ENCODE measurements at places on chromosomes 4 and X.

DNA sequence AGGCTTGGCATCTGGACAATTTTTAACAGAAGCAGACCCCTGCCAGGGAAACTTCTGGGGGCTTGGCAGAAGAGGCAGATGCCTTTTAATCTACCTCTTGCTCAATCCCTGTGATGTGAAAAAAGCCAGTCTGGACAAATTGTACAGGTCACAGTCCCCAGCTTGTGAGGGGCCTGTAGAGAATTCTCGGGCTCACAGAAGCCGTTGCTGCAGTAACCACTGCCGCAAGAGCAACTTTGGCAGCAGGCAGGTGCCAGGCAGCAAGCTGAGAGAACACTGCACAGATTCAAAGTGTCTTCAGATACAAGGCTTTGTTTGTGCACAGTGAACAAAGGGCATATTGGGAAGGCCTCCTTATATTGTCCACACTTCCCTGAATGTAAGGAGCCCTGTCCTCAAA is 11.7 kb downstream of the GPKOW start:
- DNase-seq = no peak

DNA sequence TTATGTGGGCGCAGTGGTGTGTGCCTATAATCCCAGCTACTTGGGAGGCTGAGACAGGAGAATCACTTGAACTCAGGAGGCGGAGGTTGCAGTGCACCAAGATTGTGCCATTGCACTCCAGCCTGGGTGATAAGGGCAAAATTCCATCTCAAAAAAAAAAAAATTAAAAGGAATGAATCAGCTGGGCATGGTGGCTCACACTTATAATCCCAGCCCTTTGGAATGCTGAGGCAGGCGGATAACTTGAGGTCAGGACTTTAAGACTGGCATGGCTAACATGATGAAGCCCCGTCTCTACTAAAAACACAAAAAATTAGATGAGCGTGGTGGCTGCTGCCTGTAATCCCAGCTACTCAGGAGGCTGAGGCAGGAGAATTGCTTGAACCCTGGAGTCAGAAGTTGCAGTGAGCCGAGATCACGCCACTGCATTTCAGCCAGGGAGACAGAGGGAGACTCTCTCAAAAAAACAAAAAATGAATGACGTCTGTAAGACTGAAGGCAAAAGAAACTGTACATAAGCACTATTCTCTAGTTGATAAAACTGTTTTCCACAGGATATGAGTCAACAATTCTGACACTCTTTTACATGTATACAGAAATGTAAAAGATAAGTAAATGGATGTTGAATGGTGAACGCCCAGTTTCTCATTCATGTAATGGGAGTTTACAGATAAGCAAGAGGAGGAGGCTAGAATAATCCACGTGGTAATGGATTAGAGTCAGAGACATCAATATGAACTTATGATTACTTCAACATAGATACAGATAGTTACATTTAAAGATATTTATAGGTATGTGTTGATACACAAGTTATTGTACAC is 22.2 kb downstream of the CENPC start:
- peak; percentile 26 for DNase-seq

DNA sequence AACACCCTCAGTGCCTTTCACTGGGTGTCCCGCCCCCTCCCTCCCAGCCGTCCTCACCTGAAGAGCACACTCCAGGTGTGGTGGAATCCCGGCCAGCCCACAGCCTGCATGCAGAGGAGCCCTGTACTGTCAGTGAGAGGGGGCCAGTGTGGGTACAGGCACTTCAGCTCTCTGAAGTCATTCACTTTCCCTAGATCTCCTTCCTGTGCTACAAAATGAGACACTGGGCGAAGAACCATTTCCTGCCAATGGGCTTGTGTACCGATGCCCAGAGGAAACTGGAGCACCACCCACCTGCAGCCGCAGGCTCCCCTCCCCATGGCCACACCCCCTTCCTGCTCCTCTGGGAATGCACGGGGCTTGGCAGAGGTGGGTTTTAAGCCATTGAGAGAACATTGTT is 73.9 kb upstream of the C4orf50 start:
- peak; percentile 33 for DNase-seq

DNA sequence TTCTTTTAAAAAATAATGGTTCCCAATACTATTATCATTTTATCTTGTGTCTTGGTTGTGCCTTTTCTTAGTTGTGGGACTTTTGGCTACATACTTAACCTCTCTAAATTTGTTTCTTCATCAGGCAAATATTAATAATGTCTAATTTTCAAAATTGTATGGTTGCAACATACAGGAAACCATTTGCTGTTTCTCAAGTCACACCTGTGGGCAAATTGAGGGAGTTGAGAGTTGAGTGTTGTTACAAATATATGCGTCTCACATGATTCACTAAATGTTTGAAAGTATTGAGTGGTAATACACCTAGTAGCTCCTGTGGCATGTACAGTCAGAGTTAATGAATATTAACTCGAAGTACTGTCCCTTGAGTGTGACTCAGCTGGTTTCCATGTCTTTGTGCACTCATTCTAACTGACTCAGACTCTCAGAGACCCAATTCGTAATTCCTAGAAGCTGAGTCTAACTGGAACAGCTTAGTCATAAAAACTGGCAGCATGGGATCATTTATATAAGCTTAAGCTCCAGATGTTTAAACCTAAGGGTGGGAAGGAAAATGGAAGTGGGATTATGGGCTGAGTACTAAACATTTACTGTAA is 802.4 kb downstream of the TRIML1 start:
- no peak for DNase-seq

GRCh38 chr4:163486321-163486720 is 8.2 kb upstream of the TMA16 start:
- no peak for DNase-seq

DNA sequence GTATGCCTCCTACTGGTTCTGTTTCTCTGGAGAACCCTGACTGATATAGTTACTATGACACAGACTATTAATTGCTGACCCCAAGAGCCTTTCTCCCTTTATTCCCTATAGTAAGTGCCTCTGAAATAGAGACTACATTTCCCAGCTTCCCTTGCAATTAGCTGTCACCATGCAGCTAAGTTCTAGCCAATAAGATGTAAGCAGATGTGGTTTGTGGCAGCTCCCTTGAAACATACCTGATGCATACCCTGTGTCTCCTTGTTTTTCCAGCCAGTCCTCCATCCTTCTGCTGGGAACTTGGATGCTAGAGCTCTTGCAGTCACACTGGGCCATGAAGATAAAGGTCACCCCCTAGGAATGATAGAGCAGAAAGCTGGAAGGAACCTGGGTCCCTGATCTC is 9.7 kb upstream of the TMEM165 start:
- peak; percentile 39 for DNase-seq

DNA sequence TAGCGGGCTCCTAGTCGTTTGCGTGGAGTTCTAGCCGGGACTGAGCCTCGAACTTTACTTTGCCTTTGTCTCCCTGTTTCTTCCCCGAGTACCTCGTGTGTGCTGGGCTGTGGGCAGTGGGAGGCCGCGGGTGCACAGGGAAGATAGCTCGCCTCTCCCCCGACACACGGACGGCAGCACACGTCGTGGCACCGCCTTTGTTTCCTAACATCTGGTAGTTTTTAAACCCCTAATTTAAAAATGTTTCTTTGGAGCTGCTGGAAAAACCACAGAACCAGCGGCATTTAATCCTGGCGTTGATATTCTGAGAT is 866 bp downstream of the RBM46 start:
- no peak for DNase-seq

GRCh38 chr4:122246551-122246950 is 94.4 kb downstream of the BLTP1 start:
- DNase-seq = no peak

DNA sequence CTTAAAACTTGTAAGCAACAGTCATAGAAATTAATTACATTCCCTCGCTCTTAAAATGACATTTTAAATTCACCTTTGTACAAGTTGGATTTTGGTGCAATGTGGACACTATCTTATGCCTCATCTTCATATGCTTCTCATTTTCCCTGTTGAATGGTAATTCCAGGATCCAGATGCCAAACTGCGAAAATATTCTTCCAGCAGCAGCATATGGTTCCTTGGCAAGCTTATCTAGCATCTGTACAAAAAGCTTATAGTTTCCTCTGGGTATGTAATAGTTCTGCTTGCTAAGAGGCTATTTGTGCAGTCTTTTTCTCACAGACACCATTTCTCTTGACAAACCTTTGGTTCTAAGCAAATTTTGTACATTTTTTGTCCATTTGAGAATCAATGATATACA is 2079.7 kb upstream of the AGA start:
- DNase-seq = no peak

DNA sequence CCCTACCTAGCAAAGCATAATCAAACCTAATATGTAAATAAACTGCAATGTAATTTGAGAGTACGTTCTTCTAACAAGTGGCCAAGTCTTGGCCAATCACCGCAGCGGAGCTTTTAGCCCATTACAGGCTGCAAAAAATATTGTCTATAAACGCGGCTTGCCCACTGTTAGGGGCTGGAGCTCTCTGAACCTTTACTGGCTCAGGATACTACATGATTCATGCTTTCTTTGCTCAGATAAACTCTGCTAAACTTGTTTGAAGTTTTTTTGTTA is 990 bp upstream of the HADH start:
- DNase-seq = no peak

DNA sequence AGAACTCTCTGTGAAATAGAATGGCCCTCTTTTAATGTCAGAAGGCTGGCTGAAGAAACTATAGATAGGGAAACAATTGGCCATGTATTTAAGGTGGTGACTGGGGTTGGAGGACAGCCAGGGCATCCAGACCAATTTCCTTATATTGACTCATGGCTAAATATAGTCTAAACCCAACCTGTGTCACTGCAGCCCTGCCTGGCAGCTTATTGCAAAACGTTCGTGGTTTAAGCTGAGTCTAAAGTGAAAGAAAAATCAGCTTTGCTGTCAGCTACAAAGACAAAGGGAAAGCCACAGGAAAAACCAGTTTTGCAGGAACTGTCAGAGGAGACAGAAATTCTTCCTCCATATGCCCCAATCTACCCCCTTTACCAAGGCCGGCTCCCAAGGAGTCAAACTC is 902.8 kb upstream of the NDST4 start:
- DNase-seq = no peak

DNA sequence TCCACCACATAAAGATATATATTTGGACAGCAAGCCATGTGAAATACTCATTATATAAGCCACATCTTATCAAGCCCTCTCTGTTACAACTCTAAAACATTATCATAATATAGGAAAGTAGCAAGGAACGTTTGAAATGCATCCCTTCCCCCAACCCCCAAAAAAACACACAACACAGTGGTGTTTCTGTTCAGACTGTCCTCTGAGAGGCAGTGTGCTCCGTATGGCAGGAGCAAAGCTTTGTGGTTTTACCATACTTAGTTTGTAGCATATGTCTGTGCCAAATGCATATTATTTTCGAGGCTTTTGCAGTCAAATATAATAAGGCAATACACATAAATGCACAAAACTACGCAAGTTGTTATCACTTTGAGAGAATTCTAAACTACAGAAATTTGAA is 194.2 kb downstream of the RAPGEF2 start:
- DNase-seq = no peak

DNA sequence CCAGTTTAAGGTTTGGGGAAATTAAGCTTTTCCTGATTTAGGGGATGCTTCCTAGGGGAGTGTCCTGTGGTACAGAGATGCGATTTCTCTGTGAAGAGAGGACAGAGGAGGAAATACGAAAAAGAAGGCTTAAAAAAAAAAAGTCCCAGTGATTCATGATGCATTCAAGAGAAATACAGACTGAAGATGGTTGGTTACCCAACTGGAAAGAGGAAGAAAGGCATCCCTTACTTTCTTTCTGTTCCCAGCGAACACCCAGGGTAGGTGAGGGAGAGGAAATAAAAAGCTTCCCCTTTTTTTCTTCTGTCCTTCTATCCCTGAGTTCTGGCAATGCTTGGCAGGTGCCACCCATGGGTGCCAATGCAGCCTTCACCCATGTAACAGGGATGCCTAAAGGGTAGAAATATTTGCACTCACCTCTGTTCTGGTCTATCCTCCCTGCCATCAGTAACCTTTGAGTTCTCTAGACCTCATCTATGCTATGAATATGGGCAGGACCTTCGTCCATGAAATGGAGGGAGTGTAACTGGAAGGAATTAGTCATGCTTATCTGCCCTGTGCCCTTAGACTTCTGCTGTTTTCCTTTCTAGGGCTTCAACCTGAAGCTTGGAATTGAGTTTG is 230.1 kb upstream of the GALNTL6 start:
- no peak for DNase-seq

- DNase-seq = no peak
These were observed 32.4 kb downstream of the ARHGAP10 start for GRCh38 chr4:147764337-147764736.

GRCh38 chrX:46959101-46959500 is 46.9 kb downstream of the JADE3 start:
- no peak for DNase-seq

DNA sequence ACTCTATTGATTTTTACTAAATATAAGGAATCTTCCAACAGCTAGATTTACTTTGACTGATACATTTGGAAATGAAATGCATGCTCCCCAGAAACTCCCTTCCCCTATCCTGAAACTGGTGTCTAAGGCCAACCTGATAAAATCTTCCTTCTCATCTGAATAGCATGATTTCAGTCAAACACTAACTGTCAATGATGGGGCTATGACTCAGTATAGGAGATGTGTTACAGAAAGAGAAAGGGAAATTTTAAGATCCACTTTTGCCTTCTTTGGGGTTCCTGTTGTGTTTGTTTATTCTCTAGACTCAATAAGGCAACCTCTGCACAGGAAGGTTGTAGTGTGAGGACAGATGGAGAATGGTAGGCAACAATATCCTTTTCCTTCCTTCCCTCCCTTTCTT is 160.7 kb downstream of the MOSPD2 start:
- DNase-seq = no peak

DNA sequence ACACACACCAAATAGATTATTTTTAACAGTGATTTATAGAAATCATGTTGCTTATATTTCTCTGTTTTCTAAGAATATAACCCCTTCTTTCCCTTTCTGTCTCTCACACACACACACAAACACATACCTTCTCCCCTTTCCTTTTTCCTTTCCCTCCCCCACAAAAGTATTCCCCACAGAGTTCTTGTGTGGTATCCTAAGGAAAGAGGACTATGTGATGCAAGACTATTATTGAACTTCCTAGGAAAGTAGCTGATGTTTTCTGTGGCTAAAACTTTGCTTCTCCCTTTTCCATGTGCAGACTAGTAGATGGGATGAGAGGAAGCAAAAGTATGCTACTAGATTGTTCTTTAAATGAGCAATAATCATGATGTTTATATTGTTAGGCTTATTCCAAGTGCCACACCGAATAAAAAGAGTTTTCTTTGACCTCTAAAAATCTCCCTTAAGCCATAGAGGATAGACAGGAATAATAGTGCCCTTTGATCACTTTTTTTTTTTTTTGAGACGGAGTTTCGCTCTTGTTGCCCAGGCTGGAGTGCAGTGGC is 38.7 kb downstream of the CPEB2 start:
- DNase-seq = no peak

DNA sequence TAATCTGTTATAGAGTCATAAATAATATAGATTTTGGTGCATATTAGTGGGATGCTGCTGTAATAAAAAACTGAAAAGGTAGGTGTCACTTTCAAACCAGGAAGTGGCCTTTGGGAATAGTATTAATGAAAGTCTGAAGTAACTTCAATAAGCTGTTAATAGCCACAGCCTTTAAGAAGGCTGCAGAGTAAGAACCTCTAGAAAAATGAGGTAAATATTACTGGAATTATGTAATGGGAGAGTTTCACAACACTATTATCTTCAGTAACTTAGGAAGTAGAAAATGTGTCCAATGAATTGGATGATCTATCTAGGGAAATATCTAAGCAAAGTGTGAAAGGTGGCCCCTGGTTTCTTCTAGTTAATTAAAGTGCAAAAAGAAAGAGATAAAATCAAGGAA is 104.7 kb downstream of the NCAPG start:
- DNase-seq = no peak
